Fibroblast of skin of left quadriceps (primary cell): ENCODE measurements at places on chromosomes 4 and X.

- no peak for DNase-seq
Measured at GRCh38 chr4:146340798-146341197, 126.5 kb downstream of the REELD1 start.

DNA sequence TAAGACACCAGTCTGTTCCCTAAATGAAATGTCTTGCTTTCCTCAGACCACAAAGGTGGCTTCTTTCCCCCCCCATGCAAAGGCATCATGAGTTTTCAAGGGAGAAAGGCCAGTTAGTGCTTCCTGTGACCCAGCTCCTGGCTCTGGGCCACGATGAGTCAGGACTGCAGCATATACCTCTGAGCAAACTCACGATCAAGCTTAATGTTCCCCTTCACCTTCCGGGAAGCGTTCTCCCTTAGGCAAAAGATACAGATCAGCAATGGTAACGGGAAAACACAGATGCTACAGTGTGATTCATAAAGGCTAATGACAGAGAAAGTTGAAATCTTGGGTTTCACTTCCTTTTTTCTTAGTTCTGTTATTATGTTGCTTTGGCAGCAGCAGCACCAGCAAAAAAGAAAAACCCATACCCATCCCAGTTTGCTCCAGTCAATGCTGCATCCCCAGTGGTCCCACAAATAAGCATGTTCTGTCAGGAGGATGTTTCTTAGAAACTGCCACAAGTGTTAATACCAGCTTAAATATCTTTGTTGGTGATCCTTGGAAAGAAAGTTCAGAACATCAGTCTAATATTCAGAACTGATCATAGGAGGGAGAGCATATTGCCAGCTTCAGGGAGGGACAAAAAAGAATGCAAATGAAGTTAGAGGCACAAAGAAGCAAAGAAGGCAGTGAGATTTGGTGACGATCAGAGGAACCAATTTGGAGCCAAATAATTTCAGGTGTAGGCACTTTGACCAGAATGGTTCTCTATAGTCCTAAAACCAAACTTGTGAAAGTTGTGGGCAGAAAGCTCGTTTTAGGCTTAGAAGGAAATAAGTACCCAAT lies 41.2 kb downstream of the LONRF3 start:
- DNase-seq = peak; percentile 20

GRCh38 chrX:124289443-124289842 lies 43.0 kb upstream of the TEX13D start:
- no peak for DNase-seq

DNA sequence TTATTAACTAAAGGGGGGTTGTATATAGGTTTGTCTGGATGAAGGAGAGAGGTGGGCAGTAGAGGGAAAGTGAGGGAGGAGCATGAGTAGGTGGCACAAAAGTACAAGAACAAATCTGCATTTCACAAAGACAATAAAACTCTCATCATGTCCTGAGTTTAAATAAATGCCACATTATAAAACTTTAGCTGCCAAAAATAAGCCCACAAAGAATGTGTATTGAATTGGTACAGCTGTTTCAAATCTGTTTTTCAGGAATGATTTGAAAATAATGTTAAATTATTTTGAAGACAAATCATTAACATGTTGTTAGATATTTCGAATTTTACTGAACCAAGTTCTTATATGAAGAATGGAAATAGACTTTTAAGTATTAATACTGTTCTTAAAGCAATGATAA lies 5.8 kb downstream of the CNKSR2 start:
- DNase-seq = peak; percentile 3

GRCh38 chr4:17077105-17077504 lies 178.7 kb upstream of the LDB2 start:
- no peak for DNase-seq

GRCh38 chr4:111776561-111776960 lies 368.7 kb upstream of the FAM241A start:
- DNase-seq = peak; percentile 60

DNA sequence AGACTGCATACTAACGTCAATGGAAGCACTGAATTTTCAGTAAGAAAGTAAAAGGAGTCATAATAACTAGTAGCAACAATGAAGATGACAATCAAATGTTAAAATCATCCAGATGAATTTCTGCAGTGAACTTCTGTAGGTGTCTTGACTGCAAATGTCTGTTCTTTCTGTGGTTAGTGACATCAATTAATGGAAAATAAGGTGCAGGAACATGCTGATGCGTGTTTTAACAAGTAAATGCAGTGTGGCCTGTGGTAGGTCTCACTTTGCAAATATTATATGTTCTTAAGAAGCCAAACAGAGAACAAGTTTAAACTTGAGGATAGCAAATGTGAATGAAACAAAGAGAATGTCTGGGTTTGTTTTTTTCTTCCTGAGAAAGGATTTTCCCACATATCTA lies 2.6 kb upstream of the DTHD1 start:
- DNase-seq = no peak

- DNase-seq = no peak
Measured at GRCh38 chr4:73815145-73815544, 21.3 kb upstream of the CXCL6 start.

DNA sequence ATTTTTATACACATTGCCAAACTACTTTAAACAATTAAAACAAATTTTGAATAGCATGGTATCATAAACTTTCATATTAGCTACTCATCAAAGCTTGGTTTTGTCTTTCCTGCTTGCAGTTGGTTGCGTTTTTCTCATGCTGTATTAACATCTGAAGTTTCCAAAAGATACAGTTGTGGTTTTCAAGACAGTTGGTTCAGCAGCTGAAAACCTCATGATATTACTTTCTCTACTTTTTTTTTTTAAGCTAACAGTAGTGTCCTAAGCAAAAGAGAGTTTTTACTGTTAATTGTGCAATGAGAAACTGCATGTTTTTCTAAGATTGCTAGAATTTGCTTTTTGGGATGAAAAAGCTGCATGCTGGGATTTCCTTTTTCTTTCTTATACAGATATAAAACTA lies 15.2 kb downstream of the RUFY3 start:
- DNase-seq = no peak

DNA sequence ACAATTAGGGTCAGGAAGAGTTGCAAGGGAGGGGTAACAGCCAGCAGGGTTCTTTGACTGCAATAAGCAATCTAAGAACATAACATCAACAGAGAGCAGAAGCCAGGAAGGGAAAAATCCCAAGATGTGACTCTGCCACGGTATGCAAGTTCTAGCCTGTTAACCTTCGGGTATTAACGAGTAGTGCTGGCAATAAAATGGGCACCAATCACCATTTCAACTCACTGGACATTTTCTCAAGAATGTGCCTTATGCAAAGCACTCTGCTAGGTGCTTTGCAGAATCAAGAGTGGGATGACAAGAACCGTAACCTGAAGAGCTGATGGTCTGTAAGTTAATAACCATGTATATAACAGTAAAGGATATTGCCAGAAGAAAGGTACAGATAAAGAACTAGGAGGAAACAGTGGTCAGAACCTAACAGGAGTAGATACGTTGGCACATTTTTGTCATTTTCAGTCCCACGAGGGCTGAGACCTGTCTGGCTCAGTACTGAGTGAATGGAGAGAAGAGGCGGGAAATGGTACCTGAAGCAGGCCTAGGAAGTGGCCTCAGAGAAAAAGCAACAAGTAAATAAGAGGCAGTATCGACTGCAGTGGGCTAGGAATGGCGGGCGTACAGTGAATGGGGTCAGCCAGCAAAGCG lies 2.7 kb downstream of the ELOVL6 start:
- DNase-seq = no peak

GRCh38 chrX:132375941-132376340 lies 112.9 kb downstream of the MBNL3 start:
- DNase-seq = no peak

DNA sequence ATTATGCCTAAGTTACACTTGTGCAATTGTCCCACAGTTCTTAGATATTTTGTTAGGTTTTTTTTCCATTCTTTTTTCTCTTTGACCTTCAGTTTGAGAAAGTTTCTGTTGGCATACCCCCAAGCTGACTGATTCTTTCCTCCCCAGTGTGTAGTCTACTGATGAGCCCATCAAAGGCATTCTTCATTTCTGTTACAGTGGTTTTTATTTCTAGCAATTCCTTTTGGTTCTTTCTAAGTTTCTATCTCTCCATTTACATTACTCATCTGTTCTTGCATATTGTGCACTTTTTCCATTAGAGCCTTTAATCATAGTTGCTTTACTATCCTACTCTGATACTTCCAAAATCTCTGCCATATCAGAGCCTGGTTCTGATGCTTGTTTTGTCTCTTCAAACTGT lies 31.9 kb downstream of the CASP6 start:
- no peak for DNase-seq

GRCh38 chrX:153861733-153862310 lies 24.2 kb downstream of the L1CAM start:
- no peak for DNase-seq

- DNase-seq = no peak
Measured at GRCh38 chr4:81494031-81494431, 22.3 kb upstream of the RASGEF1B start.

DNA sequence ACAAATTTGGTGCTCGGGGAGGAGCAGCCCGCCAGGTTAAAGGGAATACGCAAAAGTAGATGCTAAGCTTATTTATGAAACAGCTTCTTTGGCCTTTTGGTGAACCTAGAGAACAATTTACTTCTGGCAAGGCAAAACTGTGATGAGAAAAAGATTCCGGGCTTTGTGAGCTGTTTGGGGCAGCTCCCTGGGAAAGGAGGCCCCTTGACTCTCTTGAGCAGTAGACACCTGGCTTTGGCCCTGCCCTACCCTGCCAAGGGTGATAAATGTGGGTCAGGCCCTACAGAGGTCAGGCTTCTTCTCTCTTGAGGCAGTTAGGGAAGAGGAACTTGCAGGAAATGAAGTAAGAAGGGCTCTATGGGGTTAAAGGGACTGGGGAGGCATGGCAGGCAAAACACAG lies 509.6 kb downstream of the MID1IP1 start:
- no peak for DNase-seq

- no peak for DNase-seq
Measured at GRCh38 chrX:98065151-98065550, 1181.4 kb downstream of the RPA4 start.

DNA sequence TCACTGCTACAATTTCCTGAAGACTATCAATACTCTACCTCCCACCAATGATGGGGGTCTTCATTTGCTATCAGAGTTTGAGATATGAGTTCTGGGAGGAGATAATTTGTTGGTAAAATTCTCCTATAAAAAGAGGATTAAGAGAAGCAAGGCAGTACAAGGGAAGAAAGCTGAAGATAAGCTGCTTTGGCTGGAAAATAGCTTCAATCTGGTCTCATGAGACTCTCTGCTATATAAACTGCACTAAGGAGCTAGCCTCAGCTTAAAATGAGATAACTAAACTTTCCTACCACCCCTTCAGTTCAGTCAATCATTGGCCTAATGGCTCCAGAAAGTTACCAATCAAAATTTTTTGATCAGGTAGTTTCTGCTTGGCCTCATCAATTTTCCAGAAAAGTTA lies 2105.0 kb downstream of the ARAP2 start:
- DNase-seq = no peak

GRCh38 chrX:129609395-129609794 lies 45.4 kb downstream of the APLN start:
- DNase-seq = no peak

DNA sequence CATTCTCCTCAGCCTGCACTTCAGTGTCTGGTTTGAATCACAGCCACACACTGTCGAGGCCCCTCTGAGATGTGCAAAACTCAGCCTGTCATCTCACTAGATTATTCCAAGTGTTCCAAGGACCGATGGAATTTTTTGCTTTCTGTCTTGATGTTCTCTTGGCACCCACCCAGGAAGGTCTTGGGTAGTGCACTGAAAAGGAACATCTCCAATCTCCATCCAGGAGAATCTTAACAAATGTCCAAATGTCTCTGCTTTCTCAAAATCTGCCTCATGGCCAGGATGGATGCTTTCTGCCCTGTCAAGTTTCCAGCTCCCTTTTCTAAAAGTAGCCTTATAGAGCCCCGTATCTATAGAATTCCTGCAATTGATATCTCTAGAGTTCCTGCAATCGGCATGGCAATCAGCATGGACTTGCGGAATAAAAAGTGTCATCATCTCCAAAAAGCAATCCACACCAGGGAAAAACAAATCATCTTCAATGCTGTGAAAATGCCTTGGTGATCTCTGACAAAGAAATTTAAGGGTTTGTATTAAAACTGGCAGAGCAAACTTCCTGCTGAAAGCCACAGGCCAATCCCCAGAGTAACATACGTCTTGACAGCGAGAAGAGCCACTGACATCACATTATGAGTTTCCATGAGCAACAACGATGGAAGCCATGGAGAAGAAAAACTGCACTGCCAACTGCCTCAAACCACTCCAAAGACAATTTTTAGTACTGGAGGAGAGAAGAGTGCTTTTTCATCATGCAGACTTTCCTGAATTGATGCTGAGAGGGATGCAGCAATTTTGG lies 215.3 kb upstream of the FAM9B start:
- peak; percentile 20 for DNase-seq

GRCh38 chr4:5143940-5144339 lies 92.7 kb downstream of the STK32B start:
- DNase-seq = no peak
